ENCODE measurements at places on chromosomes 7 and 10. TPM values are rescaled to one million over a fixed set of nuclear protein-coding genes. Genes with fewer than 3 reads are reported as not detected.

The NPC1L1 gene
- 0.07 TPM for total RNA-seq

The NPTX2 gene
- not detected for total RNA-seq

DNA sequence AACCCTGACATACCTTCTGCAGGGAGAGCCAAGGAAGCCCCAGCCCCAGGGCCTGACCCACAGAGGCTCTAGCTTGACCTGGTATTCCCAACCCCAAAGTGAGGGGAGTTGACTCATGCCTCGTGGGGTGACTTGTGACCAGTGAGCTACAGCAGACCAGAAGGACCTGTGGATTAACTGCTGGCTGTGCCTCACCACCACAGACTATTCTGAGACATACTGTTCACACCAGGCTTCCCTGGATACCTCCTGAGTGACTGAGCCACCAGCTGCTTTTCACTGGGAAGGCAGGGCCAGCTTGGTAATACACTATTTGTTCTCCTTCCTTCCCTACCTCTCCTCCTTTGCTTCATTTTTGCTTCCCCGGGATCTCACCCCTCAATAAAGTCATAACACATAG lies 7.3 kb downstream of the PLXNA4 start:
- no peak overlapping the region for H3K27ac ChIP-seq
- no peak overlapping the region for H3K4me3 ChIP-seq
- DNase-seq, result no peak
- H3K4me1 ChIP-seq, result peaks cover 5% of the 10 kb centered on the region
- no peaks in the 10 kb centered on the region for H3K36me3 ChIP-seq
- peaks cover 55% of the 10 kb centered on the region for H3K27me3 ChIP-seq

DNA sequence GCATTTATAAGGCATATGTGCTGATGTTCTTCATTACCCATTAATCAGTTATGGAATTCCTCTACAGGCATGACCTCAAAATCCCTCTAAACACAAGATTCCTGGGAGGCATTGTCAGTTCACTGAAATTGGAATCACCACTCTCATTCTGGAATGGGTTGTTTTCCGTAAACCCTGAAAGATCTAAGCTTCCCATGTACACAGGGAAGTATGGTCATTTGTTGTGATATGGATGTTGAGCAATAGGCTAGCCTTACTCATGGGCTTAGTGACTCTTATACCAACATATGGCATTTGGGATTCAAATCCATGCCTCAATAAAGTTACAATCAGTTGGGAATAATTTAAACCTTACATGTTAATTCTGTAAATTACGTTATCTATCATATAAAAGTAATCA lies 258.0 kb downstream of the XPNPEP1 start:
- no peak for DNase-seq
- no peak overlapping the region for H3K27ac ChIP-seq
- H3K27me3 ChIP-seq, result peaks cover 2% of the 10 kb centered on the region
- no peaks in the 10 kb centered on the region for H3K4me1 ChIP-seq

GRCh38 chr7:126361183-126361582 lies 891.6 kb downstream of the GRM8 start:
- H3K27me3 ChIP-seq, result no peaks in the 10 kb centered on the region
- H3K27ac ChIP-seq, result no peak overlapping the region
- H3K4me3 ChIP-seq, result no peak overlapping the region
- no peaks in the 10 kb centered on the region for H3K4me1 ChIP-seq

DNA sequence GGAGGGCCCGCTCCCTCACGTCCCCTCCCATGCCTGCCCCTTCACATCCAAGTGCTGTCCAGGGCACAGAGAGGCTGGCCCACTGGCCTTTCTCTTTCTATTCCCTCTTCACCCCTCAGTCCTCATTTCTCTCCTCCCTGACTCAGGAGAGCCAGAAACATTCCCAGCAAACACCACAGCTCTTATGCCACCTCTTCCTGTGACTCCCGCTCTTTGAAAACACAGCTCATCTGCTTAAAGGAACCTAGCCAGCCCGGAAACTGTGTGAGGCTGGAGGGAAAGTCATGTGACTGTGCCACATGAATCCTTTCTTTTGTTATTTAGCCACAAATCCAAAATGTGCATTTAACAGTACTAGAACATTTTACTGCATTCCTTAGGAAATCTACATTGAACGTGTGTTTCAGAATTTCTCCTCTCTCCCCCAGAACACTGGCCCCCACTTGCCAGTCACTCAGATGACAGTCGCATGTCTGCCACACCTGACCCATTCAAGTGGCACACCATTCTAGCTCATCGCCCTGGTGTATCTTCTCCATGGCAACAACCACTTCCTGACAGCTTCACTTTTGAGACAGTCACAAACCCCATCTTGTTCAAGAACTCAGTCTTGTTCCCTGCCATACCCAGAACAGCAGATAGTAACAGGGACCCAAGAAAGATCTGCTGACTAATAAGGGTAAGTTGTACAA lies 42.8 kb downstream of the GRB10 start:
- no peaks in the 10 kb centered on the region for H3K27me3 ChIP-seq
- H3K4me1 ChIP-seq, result peaks cover 27% of the 10 kb centered on the region
- peak overlapping the region; percentile 68 for H3K27ac ChIP-seq
- DNase-seq, result peak; percentile 80

- no peaks in the 10 kb centered on the region for H3K4me1 ChIP-seq
- no peak for DNase-seq
- no peak overlapping the region for H3K4me3 ChIP-seq
- H3K27ac ChIP-seq, result no peak overlapping the region
- peaks cover 5% of the 10 kb centered on the region for H3K27me3 ChIP-seq
Measured at GRCh38 chr10:62512732-62513475, 138.7 kb downstream of the ZNF365 start.

GRCh38 chr10:91632671-91633550 lies at the start of gene PPP1R3C:
PPP1R3C (minus strand) TSS chr10:91633071; CDS start chr10:91632969, 102 bp downstream.
- H3K4me3 ChIP-seq, result peak within 1 kb of the TSS; percentile 43
- H3K27ac ChIP-seq, result no peak within 1 kb of the TSS
- peaks cover 6% of the 10 kb centered on the region for H3K4me1 ChIP-seq
- H3K36me3 ChIP-seq, result no peaks in the 10 kb centered on the region

DNA sequence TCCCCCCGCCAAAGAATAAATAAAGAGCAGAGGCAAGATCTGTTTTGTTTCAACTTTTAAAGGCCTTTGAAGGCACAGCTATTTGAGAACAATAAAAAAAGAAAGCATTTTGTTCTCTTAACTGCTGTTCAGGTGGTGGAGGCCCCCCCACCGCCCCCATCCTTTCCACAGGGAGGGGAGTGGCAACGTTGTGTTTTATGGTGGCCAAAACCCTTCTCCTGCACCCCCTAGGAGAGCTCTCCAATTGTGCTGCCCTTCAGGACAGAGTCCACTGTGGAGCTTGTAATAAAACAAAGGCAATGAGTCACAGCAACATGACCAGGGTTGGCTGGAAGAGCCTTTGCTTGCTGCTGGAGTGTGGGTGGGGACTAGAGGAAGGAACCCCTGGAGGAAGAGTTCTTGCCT lies 987.9 kb downstream of the KCNMA1 start:
- H3K27ac ChIP-seq, result no peak overlapping the region
- no peak for DNase-seq
- no peak overlapping the region for H3K4me3 ChIP-seq
- no peaks in the 10 kb centered on the region for H3K4me1 ChIP-seq

DNA sequence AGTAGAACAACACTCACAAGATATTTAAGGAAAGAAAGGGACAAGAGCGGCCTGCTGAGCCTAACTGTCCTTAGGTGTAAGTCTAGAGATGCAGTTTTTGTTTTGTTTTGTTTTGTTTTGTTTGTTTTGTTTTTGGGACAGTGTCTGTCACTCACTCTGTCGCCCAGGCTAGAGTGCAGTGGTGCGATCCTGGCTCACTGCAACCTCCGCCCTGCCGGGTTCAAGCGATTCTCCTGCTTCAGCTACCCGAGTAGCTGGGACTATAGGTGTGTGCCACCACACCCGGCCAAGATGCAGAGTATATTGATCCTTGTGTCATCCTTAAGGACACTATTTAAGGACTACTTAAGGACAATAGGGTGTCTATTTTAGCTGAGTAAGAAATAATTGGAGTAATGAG lies 84.1 kb upstream of the PARD3 start:
- no peak overlapping the region for H3K4me3 ChIP-seq
- DNase-seq, result no peak
- H3K27me3 ChIP-seq, result peaks cover 5% of the 10 kb centered on the region
- H3K27ac ChIP-seq, result no peak overlapping the region
- H3K36me3 ChIP-seq, result no peaks in the 10 kb centered on the region
- no peaks in the 10 kb centered on the region for H3K4me1 ChIP-seq

GRCh38 chr10:68876246-68877138 lies 24.6 kb upstream of the DDX50 start:
- H3K36me3 ChIP-seq, result no peaks in the 10 kb centered on the region
- no peak overlapping the region for H3K4me3 ChIP-seq
- H3K4me1 ChIP-seq, result no peaks in the 10 kb centered on the region
- H3K27me3 ChIP-seq, result no peaks in the 10 kb centered on the region
